ENCODE measurements at places on chromosomes 5 and 9. TPM values are rescaled to one million over a fixed set of nuclear protein-coding genes. Genes with fewer than 3 reads are reported as not detected.

Gene ACER2
- total RNA-seq, result 1.6 TPM

Gene FASTKD3
- total RNA-seq, result 9.0 TPM

Gene ZFAND5
- total RNA-seq, result 53.9 TPM

Gene BRINP1
- not detected for total RNA-seq
